ENCODE measurements at places on chromosomes 12 and 14. TPM values are rescaled to one million over a fixed set of nuclear protein-coding genes. Genes with fewer than 3 reads are reported as not detected.

RERGL gene
- total RNA-seq, result 3.7 TPM

PLEKHG7 gene
- not detected for total RNA-seq

LRP6 gene
- total RNA-seq, result 25.0 TPM

TDRD9 gene
- total RNA-seq, result 0.28 TPM

FOXA1 gene
- total RNA-seq, result not detected

INHBC gene
- not detected for total RNA-seq

CHGA gene
- not detected for total RNA-seq

SLC38A4 gene
- not detected for total RNA-seq

IL23A gene
- 2.2 TPM for total RNA-seq

ANKLE2 gene
- 83.0 TPM for total RNA-seq

GPRC5D gene
- not detected for total RNA-seq

OTOGL gene
- 0.19 TPM for total RNA-seq

GARIN6 gene
- total RNA-seq, result not detected

PLEKHH1 gene
- total RNA-seq, result 3.6 TPM

TAS2R50 gene
- total RNA-seq, result 4.3 TPM

POTEG gene
- not detected for total RNA-seq

ESR2 gene
- total RNA-seq, result 1.6 TPM

SLC6A12 gene
- total RNA-seq, result 0.46 TPM

GUCY2C gene
- total RNA-seq, result not detected

CLEC1A gene
- 7.0 TPM for total RNA-seq

BEGAIN gene
- 1.1 TPM for total RNA-seq

PROX2 gene
- not detected for total RNA-seq

CSRP2 gene
- total RNA-seq, result 14.3 TPM

MIPOL1 gene
- total RNA-seq, result 17.2 TPM

A2M gene
- total RNA-seq, result 694 TPM

GLIPR1L1 gene
- not detected for total RNA-seq

RASSF9 gene
- 0.36 TPM for total RNA-seq

CELA1 gene
- total RNA-seq, result not detected

CPNE6 gene
- total RNA-seq, result not detected

VSX2 gene
- total RNA-seq, result not detected

CCDC196 gene
- total RNA-seq, result not detected

ADAM20 gene
- total RNA-seq, result 1.4 TPM

CATSPERB gene
- total RNA-seq, result 4.5 TPM

RAPGEF3 gene
- total RNA-seq, result 64.7 TPM

PLCZ1 gene
- not detected for total RNA-seq

IKZF4 gene
- 8.5 TPM for total RNA-seq

CLEC2A gene
- not detected for total RNA-seq

SLC24A4 gene
- total RNA-seq, result 1.0 TPM

COL2A1 gene
- 0.56 TPM for total RNA-seq

TNFAIP2 gene
- total RNA-seq, result 56.0 TPM

PAWR gene
- total RNA-seq, result 48.0 TPM

SYNDIG1L gene
- total RNA-seq, result 0.32 TPM

SPTSSA gene
- total RNA-seq, result 18.3 TPM

CACNA1C gene
- total RNA-seq, result 4.4 TPM

LRRC10 gene
- not detected for total RNA-seq

Data from omental fat pad (tissue), 4 donors.